Myocyte (in vitro differentiated cells): ENCODE measurements at places on chromosomes 6 and 20.
A peak's percentile ranks its signal among the peaks of the same experiment; 100 is the strongest.

GRCh38 chr6:36852481-36853147 is 13.4 kb upstream of the CPNE5 start:
- peak; percentile 59 for DNase-seq

GRCh38 chr20:57257701-57258453 is 8.6 kb downstream of the BMP7 start:
- DNase-seq = no peak

GRCh38 chr6:149782337-149782736 is 32.8 kb downstream of the PCMT1 start:
- DNase-seq = no peak

DNA sequence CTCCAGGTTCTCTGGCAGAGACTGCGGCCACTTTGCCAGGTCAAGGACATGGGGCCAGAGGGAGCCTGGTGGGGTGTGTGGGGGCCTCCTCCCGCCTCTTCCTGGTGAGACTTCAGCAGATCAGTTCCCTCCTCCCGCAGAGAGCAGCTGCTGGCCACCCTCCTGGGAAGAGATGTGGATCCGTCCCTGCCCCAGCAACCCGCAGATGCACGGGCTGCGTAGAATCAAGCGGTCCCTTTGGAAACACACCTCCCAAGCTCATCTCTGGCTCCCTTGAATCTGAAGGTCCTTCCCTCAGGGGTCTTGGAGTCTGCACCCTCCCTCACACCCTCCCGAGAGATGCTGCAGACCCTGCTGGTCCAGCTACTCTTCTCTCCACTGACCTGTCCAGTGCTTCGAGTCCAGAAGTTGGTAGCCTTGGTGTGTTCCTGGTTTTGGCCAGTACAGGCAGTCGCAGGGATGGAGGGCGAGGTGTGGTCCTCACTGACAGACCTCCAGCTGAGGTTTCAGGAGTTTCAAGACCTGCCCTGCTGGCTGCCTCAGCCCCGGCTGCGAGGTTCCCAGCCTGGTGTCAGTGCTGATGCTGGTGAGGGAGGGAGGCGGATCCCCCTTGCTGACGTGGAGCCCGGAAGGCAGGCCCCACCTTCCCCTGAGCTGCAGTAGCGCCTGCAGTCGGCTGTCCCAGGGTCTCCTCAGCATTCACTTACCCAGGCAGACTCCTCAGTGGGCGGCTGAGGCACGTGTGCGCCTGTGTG is at the start of gene NPBWR2:
Gene NPBWR2 (minus strand): TSS at position 585 of the 755 bp plus-strand sequence. CDS start 734 bp downstream, outside the sequence.
- no peak for DNase-seq

DNA sequence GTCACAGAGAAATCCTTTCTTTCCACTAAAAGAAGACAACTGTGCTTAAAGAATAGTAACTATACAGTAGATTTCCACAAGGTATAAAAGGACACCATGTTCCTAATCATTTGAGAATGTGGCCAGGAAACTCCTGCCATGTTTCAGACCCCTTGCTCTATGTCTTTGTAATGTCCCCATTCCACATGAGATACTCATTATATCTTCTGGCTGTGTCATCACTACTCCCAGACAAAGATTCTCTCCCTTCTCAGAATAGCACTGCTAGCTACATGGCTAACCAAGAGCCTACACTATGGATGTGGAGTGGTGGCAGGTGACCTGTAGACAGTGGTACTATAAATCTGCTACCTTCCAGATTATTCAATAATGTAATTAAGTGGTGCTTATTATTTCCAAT is 218.1 kb upstream of the MCHR2 start:
- no peak for DNase-seq

DNA sequence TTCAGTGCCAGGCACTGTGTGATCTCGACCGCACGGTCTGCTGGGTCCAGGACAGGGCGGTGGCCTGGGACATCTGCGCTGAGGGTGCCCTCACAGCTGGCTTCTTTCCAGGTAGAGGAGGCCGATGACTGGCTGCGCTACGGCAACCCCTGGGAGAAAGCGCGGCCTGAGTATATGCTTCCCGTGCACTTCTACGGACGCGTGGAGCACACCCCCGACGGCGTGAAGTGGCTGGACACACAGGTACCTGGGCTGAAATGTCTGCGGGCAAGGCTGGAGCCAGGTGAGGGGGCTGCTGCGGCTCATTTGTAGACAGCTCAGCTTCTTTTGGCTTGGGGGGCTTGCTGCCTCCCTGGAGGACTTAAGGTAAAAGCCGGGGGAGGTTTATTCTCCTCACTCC is 26.6 kb downstream of the PYGB start:
- no peak for DNase-seq

- peak; percentile 80 for DNase-seq
Measured at GRCh38 chr6:145898376-145898775, 65.8 kb downstream of the SHPRH start.

- peak; percentile 38 for DNase-seq
Measured at GRCh38 chr20:41213150-41213820, 75.9 kb downstream of the PLCG1 start.

DNA sequence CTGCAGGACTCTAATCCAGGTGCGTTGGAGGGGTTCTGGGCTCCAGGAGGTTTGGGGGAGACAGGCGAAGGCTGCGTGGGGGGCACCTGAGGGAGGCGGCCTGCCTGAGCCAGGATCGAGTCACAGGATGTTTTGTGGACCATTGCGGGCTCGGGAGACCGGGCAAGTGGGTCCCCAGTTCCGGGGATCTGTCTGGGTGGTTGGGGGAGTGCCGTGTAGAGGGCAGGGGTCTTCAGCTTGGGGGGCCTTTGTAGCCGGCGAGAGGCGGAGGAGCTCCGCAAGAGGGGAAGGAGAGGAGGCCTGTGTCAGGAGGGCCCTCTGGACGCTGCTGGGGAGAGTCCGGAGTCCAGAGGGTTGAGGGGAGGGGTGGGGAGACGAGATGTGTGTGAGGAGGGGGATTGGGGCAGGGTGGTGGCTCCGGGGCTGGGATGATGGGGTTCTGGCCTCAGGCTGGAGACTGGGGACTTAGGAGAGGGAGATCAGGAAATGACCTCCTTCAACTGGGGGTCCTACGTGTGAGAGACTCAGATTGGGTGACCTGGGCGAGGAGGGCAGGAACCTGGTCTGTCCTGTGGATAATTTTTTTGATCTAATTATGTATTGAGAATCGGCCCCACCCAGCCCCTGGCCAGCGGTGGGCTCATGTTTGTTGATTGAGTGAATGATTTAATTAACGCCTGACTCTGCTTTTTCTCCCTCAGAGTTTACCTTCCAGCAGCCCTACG is 505 bp downstream of the SNAI1 start:
- DNase-seq = no peak

GRCh38 chr6:27553123-27553904 is 80.4 kb upstream of the ZNF184 start:
- peak; percentile 48 for DNase-seq

GRCh38 chr6:158996856-158997255 is 3.1 kb downstream of the RSPH3 start:
- DNase-seq = no peak

DNA sequence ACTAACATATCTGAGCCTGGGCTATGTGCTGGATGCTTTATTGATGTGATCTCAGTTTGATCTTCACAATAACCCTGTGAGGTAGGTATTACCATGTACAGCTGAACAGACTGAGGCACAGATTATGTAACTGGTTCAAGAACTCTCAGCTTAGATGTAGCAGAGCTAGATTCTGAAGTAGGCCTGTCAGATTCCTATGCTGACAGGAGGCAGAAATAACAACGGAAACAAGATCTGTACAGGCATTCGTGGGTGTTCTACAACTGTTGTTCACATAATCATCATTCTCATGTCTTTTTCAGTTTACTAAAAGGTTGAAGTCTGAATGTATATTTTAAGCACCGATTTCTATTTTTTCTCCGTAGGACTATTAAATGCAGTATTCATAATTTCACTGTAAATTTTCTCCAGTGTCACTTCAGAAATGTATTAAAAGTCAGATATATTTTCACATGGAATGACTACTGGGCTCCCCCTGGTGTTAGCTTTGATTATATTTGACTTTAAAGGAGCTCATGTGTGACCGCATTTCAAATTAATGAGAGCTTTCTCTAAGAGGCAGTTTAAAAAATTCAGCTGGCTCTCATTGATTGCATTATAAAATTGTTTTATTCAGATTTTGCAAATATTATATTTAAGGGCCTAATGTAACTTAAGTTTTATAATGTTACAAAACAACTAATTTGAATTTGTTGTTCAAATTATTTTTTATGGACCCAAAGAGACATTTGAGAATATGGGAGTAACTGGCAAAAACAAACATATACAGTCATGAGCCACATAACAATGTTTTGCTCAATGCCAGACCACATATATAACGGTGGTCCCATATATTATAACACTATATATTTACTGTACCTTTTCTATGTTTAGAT is 36.4 kb upstream of the SLC17A4 start:
- DNase-seq = peak; percentile 65

DNA sequence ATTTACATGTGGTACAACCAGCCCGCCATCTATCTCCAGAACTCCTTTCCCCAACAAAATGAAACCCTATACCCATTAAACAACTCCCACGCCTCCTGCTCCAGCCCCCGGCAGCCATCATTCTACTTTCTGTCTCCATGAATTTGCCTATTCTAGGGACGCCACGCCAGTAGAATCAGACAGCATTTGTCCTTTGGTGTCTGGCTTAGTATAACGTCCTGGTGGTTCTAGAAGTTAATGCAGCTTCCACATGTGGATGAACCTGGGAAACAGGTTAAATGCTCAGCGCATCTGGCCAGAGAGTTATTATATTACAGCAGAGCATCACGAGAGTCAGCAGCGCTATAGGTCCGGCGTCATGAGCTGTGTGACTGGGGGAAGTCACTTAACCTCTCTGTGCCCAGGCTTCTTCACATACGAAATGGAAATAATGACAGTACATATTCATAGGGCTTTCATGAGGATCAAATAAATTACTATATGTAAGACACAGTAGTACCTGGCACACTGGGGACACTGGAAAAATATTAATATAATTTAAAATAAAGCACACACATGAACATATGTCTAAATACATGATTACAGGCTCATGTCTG is 178.7 kb upstream of the TAB2 start:
- no peak for DNase-seq

DNA sequence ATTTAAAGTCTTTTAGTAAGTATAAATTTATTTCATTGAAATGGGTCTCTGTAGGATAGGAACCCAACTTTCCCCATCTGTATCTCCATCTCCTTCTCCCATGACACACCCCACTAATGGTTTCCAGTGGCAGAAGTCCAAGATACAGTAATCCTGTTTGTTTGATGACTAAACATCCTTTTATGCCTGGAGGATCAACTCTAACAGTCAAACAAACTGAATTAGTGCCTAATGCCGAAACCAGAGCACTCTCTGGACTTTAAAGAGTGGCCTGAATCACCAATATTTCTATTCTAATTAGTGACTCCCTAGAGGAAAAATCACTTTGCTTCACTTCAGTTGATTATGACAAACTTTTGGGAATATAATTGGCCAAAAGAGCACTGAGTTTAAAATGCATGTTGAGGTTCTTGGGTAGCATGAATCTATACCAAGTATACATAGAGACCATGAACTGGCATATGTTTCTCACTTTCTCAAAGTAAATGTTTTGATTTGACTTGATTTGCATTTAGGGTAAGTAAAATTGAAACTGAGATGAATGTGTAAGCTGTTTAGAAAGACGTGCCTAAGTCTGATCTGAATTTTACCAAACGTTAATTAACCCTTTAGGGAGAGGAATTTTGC is 776.4 kb upstream of the NRSN1 start:
- peak; percentile 60 for DNase-seq

- no peak for DNase-seq
Measured at GRCh38 chr6:82385102-82385501, 21.5 kb downstream of the TPBG start.

- no peak for DNase-seq
Measured at GRCh38 chr6:23055523-23055922, 486.2 kb downstream of the HDGFL1 start.

- DNase-seq = peak; percentile 18
Measured at GRCh38 chr6:119453242-119454200, 104.0 kb upstream of the MAN1A1 start.
